ENCODE measurements at places on chromosomes 16 and 17.

GRCh38 chr16:24191876-24192402 lies 64.2 kb upstream of the CACNG3 start:
- no peak for DNase-seq

GRCh38 chr17:54237911-54238515 lies 415.3 kb downstream of the KIF2B start:
- DNase-seq: no peak

DNA sequence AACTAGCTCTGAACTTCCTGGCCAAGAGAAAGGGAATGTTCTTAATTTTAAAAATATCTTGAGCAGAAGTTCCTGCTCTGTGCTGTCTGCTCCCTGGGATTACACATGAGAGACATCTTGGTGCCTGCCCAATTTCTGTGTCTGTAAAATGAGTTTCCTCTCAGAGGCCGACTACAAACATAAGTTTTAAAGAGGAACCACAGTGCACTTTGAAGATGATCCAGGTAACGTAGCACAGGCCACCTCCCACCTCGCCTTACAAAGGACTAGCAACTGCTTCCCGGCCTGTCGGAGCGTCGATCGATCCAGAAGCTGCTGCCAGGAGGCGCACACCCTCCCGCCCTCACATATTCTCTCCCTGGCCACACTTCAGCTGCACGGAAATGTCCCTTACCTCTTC lies 55.0 kb upstream of the ATP2A3 start:
- DNase-seq: no peak

DNA sequence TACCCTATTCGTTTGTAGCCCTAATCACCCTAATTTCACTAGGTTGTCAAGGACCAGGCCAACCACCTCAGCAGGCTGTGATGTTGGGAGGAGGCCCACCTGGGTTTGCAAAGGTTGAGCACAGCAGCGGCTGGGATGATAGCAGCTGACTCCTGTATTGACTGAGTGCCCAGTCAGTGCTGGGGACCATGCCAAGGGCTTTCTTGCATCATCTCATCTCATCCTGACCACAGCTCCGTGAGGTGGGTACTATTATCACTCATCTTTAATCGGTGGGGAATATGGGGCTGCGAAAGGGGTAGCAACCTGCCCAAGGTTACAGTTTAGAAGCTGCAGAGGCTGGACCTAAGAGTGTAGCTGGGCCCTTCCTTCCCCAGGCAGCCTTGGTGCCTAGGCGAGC lies 11.7 kb downstream of the ATPAF2 start:
- no peak for DNase-seq

Measured in H4 (cell line).